ENCODE measurements at places on chromosomes 7 and 10.

- no peak for DNase-seq
Observed at GRCh38 chr7:17971411-17971810, 31.1 kb upstream of the SNX13 start.

GRCh38 chr10:17235136-17235535 is 7.1 kb downstream of the VIM start:
- DNase-seq = no peak

- no peak for DNase-seq
Observed at GRCh38 chr7:43431020-43431595, 151.8 kb upstream of the STK17A start.

DNA sequence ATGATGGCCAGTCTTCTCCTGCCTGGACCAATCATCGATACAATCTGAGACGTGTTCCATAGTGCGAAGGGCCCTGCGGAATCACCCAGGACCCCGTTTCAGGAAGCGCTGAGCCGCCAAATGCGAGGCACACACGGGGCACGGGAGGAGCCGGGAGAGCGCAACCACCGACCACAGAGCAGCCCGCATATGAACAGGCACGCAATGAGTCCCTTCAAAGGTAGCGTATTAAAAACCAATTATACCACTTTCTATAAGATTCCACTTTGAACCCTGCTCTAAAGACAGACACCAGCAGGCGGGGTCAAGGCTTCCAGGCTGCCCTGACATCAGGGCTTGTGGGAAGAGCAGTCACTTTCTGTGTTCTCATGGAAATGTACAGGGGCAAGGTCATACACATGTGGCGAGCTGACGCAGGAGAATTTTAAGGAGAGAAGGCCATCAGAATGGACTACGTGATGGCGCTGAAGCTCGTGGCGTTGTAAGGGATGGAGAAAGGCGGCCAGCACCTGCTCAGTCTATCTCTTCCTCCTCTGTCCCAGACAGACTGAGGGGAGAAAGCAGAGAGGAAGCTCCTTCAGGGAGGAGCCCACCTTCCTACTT is 46.2 kb downstream of the AMZ1 start:
- DNase-seq = no peak

DNA sequence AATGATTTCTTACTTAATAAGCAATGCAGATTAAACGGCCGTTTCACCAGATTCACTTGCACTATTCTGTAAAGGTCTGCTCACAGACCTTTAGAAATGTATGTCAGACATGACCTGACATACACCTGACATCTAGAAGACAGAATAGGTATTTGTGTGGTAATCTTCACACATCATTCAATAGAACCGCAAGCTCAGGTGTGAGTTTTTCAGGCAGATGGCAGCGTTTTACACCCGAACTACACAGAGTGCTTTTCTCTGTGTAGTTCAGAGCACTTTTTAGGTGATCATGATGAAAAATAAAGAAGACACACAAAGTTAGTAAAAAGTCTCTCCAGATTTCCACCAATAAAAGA is 63.2 kb downstream of the PRKCQ start:
- no peak for DNase-seq

DNA sequence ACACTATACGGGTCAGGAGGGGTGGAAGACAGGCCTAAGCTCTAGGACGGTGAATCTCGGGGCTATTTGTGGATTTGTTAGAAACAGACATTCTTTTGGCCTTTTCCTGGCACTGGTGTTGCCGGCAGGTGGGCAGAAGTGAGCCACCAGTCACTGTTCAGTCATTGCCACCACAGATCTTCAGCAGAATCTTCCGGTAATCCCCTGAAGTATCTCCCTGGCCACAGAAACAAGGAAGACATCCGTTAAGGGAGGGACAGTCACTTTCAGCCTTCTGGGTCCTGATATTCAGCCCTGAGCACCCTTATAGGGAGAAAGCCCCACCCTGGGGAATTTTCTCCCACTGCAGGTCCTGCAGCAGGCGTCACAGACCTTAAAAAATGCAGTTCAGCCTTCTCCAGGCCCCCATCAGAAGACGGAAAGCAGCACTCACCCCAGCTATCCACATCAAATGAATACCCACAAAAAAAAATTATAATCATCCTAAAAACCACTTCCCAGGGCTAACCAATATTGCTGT is 23.2 kb downstream of the PLAC9 start:
- no peak for DNase-seq

DNA sequence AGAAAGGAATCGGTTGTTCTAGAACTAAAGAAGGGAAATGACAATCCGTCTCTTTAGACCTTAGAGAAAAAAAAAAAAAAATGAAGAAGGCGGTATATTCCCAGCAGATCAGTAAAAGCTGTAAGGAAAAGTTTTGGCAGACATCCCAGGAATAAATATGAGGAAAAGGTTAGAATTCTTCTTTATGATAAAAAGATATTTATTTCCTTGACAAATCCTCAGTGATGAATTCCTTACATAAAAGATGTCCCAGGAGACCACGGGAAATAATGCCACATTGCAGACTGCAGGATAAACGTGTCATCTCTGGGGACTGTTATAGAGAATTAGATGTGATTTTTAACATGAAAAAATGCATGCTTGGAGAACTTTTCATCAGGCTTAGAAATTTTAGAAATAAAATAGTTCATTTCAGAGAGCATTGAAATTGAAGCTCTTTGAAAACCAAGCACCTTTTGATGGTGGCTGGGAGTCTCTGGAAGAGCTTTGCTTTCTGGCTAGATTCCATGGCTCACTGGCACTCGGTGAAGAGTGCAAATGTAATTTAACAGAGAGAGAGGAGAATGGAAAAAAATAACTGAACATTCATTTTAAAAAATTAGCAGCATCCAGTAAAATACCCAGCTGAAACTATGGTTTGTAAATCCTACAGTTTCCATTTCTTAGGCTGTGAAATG is 98.2 kb downstream of the PRPF18 start:
- no peak for DNase-seq

- DNase-seq = no peak
Observed at GRCh38 chr7:98869027-98869596, 702 bp downstream of the TMEM130 start.

DNA sequence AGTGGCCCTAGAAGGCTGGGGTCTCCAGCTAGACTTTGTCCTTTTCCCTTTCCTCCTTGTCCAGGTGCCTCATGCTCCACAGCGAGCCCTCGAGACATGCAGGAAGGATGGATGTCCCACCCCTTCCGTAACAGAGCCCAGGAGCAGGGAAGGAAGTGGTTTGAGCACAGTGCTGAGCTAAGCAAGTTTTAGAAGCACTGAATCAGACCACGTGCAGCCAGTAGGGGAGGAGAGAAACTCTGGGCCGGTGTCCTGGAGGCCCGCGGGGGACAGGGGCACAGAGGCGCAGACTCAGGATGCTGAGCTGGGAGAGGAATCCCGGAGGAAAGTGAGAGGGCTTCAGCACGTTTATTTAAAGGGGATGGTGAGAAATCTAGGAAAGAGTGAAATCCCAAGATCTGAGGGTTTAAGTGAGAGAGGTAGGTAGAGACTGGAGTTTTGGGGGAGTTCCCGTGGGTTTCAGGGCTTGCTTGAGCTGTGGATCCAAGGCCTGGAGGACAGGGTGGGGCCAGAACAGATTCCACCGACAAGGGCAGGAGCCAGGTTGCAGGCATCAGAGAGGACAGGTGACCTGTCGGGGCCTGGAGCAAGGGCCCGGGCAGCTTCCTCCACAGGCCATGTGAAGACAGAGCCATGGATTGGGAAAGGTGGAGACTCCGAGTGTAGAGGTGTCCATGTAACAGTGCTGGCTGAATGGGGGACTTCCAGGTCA is 4.4 kb upstream of the IRF5 start:
- DNase-seq = no peak

GRCh38 chr10:109178591-109178990 is 744.7 kb downstream of the XPNPEP1 start:
- DNase-seq = no peak

- DNase-seq = no peak
Observed at GRCh38 chr7:158365267-158365666, 222.4 kb downstream of the PTPRN2 start.

DNA sequence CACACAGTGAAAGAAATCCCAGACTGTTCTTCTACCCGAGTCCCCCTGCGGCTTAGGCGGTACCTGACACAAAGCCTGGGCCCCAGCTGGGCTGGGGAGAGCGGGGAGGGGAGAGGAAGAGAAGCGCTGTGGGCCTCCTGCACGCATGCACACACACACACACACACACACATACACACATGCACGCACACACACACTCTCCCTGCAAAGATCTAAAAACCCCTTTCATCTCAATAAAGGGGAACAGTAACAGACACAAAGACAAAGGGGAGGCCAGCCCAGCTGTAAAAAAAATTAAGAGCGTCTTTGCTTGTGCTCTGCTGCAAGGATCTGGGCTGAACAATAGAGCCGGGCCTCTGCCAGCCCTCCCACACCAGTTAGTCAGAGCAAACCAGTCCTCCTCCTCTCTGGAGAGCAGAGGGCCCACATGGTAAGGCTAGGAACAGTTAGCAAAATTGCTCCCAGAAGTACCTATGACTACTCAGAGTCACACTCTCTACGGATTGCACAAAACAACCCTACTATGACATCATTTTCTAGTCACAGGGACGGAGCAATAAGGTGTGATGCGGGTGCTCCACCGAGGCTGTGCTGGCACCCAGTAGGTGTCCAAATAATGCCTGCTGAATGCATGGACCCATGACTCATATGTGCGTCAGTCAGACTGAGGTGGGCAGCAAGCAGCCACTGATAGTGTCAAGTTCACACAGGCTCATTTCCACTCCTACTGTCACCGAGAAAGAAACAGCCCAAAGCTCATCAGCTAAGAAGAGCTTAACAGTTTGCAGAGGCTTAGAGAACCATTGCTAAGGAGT is 9.2 kb downstream of the ITPRIP start:
- no peak for DNase-seq
